ENCODE measurements at places on chromosomes 6 and 20. TPM values are rescaled to one million over a fixed set of nuclear protein-coding genes. Genes with fewer than 3 reads are reported as not detected.

DCBLD1 gene
- 6.7 TPM for total RNA-seq

CDH26 gene
- total RNA-seq, result not detected

DNA sequence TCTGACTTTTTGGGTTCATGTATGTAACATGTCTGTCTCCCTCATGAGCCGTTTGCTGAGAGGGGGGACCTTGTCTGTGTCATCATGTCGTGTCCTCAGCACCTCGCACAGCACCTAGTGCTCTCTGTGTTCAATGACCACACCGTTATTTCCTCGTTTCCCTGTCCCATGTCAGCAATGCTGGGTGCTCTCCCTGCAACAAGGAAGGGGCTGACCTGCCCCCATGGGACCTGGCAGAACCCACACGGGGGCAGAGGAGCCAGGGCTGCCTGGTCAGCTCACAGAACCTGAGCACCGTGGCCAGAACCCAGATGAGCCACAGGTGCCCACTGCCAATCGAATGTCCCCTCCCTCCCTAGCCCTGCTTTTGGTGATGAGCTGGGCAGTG is 7.3 kb downstream of the ADA start:
- DNase-seq, result no peak

- no peak for DNase-seq
Measured at GRCh38 chr6:166192136-166192535, 24.5 kb upstream of the TBXT start.

DNA sequence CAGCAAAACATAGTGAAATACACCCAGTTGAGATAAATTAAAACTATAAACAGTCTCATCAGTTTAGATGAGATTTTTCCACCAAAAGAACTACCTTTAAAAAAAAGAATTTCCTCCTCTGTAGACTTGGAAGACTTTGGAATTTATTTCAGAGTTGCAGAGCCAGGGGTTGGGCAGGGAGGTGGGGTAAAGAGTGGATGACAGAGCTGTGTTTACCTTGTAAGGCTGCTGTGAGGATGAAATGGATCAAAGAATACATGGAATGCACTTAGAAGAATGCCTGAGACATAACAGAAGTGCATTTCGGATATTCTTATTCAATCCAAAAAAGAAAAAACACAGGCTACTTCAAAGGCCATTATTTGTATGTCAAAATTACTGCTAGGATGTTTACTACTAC is 6.4 kb upstream of the LY86 start:
- no peak for DNase-seq

- DNase-seq, result no peak
Measured at GRCh38 chr20:41786158-41786557, 168.0 kb upstream of the CHD6 start.
